ENCODE measurements at places on chromosomes 2 and 18.
A peak's percentile ranks its signal among the peaks of the same experiment; 100 is the strongest.

GRCh38 chr18:58231930-58232329, 187.9 kb downstream of the NEDD4L start:
- DNase-seq: no peak

- no peak for DNase-seq
These were observed 14.4 kb downstream of the CCNT2 start for GRCh38 chr2:134932864-134933526.

- no peak for DNase-seq
These were observed 20.4 kb downstream of the CNOT11 start for GRCh38 chr2:101273056-101273455.

DNA sequence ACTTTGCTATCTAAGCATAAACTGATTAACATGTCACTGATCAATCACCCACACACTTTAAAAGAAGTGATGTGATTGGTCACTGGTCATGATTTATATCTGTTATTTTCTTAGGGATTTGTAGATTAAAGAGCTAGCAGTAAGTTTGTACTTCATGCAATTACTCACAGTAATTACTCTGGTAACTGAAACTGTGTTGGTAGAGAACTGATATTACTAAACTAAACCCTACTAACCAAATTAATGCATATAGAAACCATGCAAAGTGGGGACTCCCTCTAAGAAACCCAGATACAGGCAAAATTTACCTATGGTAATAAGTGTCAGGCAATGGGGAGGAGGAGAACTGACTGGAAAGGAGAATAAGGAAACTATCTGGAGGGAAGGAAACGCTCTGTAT, 44.8 kb upstream of the C2orf15 start:
- no peak for DNase-seq

DNA sequence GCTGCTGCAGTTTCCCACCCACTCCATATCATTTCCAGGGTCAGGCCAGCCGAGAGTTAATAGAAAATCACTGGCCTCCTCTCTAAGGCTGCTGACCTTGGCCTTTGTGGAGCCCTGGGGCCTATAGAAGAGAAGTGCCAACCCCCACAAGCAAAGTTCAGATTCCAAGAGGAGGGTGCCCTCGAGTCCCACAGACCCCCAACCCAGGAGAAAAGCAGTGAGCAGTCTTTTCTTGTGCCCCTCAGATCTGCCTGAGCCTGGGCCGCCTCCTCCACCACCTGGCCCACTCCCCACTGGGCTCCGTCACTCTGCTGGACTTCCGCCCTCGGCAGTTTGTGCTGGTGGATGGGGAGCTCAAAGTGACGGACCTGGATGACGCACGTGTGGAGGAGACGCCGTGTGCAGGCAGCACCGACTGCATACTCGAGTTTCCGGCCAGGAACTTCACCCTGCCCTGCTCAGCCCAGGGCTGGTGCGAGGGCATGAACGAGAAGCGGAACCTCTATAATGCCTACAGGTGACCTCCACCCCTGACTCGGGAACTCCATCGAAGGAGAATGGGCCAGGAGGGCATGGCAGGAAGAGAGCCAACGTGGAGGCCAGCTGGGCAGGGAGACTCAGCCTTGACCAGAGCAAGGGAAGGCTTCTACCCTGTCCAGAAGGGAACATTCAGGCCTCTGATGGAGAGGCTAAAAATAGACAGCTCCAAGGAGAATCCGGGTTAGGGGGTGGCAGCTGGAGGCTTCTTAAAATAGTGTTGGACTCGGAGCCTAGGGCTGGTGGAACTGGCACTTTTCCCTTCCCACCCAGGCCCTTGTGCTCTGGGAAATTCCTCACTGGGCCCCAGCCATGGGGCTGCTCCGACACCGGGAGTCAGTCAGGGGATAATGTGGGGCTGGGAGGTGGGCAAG, 6.2 kb downstream of the PKDCC start:
- peak; percentile 34 for DNase-seq

- DNase-seq: no peak
These were observed 50.0 kb downstream of the RHBDD1 start for GRCh38 chr2:226885769-226886435.

GRCh38 chr2:220962556-220962955, 609.5 kb downstream of the EPHA4 start:
- DNase-seq: no peak

DNA sequence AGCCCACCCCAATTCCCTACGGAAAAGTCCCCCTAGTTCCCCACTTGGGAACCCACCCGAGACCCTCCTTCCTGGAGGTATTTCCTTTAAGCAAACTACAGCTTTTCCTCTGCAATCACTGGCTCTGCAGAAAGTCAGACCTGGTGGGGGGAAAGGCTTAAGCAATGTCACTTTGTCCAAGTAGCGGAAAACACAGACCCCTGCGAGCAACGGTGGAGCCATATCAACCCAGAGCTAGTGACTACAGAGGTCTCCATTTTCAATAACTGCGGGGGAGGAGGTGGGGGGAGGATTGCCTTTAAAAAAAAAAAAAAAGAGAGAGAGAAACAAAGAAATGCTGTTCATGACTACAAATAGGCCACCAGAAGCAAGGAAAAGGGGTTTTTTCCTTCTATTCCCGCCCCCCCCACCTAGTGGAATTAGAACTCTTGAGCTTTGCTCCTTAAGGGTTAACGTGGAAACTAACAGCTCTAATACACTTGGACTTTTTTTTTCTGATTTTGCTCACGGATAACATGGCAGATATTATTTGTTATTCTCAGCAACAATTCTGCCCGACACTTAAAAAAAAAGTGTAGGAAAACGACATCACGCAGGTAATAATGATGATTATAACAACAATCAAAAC, 1.1 kb upstream of the FRZB start:
- no peak for DNase-seq

DNA sequence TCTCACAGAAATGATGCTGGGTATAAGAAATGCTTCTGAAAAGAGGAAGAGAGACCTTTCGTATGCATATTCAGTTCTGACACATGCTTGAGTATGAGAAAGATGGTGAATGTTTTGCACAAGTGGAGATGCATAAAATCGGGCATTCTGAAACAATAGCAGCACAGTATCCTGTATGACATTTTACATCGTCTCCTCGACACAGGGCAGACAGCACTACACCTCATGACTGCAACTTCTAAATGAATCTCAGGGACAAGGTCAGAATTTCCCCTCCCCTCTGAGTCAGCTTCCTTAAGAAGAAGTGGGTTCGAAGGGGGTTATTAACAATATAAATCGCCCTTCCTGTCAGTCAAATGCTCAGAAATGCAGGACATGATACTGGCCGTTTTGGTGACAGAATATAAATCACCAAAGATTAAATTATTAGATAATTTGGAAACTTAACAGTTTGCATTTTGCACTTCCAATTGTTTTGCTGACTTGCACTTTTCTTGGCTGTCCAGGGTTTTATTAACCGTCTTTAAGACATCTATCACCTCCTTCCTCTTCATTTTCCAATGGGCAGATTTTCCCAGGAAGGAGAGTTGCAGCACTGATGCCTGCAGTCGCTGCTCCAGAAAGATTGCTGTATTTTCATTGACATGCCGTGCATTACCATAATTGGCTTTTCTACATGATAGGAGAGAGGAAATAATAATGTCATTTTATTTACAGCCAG, 57.2 kb downstream of the TSHZ1 start:
- DNase-seq: no peak

GRCh38 chr2:147449323-147449991, 395.4 kb upstream of the ACVR2A start:
- no peak for DNase-seq

DNA sequence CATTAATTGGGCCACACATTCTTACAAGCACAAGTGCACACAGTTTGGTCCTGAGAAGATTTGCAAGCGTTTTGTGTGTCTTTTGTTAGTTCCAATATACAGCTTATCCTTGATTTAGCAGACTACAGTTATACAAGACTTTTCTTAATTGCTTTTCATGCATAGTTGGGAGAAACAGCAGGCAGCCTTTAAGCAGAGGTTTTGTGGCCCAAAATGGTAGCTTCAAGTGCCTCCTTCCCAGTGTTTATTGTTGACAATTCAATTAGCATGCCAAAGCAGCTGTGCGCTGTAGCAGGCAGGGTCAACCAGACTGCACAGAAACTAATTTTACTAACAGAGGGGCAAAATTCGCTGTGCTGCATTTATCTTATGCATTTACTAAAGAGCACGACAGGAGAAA, 47.5 kb downstream of the FRZB start:
- no peak for DNase-seq
